OCI-LY7 (cell line): ENCODE measurements at places on chromosomes 5 and 9.

DNA sequence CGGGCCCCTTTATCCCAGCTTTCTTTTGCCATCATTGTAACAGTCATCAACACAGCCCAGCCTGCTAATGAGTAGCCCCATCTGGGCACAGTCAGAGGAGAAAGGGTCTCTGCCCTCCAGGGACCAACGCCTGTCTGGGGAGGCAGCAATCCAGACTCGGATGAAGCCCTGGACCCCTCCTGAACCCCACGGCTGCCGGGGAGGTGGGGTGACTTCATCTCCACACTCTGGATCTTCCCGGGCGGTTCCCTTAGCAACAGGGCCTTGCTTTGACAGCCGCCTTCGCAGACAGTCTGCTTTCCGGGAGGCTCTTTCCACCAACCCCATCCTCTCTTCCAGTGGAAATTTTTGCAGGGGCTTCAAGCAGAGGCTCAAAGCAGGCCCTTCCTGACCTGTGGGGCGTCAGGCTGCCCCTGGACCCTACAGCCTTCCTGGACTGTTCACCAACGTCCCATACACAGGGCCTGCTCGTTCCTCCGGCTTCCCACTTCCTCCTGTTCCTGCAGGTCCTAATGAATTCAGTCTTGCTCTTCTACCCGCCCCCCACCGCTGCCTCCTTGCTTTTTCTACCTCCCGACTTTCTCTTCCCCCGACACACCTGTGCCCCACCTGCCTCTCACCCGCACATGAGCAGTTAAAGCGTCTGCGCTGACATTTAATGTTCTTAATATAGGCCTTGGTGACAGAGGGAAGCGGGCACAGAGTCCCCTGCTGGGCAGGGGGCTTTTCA lies 161.7 kb upstream of the MVB12B start:
- no peak for DNase-seq

- no peak for DNase-seq
Observed at GRCh38 chr5:34008802-34009201, 952 bp upstream of the AMACR start.

GRCh38 chr9:12812710-12813109 lies 37.9 kb downstream of the LURAP1L start:
- no peak for DNase-seq

- DNase-seq: no peak
Observed at GRCh38 chr9:99855467-99856176, 33.9 kb downstream of the NR4A3 start.

DNA sequence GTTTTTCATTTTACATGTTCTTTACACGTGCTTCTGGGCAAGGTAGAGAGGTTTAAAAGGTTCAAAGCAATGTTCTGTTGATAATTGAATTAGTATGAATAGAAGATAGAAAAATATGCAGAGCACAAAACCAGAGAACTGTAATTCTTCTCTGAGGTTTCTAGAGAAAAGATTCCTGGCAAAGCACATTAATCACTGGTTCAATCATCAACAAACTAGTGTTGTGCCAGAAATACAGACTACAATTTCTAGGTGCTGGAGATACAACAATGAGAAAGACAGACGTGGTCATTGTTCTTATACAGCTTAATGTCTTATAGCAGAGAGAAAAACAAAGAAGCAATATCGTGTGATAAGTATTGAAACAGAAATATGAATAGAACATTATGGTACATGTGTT lies 25.5 kb downstream of the MEGF9 start:
- no peak for DNase-seq

DNA sequence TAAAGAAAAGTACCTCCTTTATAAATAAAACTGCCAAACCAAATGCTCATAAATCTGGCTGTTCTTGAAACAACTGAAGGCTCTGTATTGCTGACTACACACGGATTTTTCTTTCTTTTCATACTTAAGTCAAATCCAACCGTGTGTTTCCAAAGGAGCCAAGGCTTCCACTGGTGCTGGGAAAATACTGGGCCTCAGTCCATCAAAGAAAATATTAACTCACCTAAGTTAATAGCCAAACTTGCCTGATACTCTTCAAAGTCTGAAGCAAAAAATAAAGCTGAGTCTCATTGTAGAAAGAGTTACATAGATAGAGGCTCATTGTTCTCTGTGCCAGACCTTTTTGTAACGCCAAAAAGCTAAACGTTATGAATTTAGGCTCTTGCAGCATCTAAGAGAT lies 350.4 kb upstream of the CDH9 start:
- DNase-seq: no peak

GRCh38 chr5:111106320-111106948 lies 14.3 kb downstream of the WDR36 start:
- DNase-seq: no peak

GRCh38 chr9:107685376-107685775 lies 195.8 kb upstream of the KLF4 start:
- no peak for DNase-seq

GRCh38 chr5:81773161-81773560 lies 22.3 kb upstream of the SSBP2 start:
- DNase-seq: no peak

- peak; percentile 64 for DNase-seq
Observed at GRCh38 chr9:82606492-82607382, 456.2 kb downstream of the RASEF start.

GRCh38 chr9:130414081-130414731 lies 30.6 kb upstream of the ASS1 start:
- no peak for DNase-seq

DNA sequence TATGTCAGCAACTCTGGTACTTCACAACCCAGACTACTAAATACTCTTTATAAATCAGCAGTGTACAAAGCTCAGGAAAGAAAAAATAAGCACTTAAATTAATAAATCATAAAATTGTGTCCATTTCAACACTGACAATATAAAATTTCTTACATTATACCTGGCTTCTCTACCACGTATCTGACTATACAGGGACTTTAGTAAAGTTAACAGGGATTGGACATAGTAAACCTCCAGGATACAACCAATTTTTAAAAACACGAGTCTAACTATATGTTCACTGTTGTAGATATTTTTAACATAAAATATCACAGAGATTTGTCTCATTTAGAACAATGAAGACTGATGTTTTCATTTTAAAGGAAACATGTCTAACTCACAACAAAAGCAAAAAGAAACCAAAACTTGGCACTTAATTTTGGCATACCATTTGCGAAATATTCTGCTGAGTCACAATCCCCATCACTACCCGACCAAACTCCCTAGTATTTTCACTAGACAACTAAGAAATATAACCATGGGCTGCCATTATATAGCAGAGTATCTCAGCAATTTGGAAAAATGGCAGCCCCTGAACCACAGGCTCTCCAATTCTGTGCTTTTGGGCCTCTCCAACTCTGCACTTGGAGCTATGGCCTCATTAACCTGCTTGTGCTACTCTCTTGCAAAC lies 14.4 kb downstream of the FAM169A start:
- DNase-seq: no peak

DNA sequence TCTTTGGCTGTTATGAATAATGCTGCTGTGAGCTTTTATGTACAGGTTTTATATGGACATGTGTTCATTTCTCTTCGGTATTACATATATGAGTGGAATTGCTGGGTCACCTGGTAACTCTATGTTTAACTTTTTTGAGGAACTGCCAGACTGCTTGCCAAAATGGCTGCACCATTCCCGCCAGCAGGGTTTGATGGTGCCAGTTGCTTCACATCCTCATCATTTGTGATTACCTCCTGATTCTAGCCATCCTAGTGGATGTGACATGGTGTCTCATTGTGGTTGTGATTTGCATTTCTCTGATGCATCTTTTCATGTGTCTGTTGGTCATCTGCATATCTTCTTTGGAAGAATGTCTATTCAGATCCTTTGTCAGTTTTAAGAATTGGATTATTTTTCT lies 10.7 kb downstream of the NANS start:
- DNase-seq: no peak

GRCh38 chr5:78741019-78741418 lies 92.4 kb upstream of the LHFPL2 start:
- no peak for DNase-seq

DNA sequence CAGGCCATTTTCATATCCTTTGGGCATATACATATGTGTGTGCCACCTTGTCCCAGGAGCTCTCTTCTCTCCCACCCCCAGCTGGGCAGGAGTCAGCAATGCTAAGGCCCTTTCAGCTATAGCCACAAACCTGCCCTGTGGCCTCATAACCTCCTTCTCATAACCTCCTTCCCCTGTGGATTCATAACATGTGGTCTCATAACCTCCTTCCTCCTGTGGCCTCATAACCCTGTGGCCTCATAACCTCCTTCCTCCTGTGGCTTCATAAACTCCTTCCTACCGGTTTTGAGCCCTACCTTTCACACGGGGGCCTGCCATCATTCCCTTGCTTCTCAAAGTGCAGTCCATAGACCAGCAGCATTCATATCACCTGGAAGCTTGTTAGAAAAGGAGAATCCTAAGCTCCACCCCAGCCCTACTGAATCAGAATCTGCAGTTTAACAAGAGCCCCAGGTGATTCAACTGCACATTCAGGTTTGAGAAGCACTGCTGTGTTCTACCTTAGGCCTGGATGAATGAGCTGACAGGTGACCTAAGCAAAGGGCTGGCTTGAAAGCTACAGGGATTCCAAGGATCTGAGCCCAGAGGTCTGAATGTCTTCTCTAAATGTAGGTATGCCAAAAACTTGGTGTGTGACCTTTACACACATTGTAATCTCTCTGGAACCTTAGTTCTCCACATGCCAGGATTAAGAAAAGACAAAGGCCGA lies 41.9 kb upstream of the PLPP6 start:
- DNase-seq: no peak

- DNase-seq: no peak
Observed at GRCh38 chr9:17611917-17612316, 33.1 kb downstream of the SH3GL2 start.

DNA sequence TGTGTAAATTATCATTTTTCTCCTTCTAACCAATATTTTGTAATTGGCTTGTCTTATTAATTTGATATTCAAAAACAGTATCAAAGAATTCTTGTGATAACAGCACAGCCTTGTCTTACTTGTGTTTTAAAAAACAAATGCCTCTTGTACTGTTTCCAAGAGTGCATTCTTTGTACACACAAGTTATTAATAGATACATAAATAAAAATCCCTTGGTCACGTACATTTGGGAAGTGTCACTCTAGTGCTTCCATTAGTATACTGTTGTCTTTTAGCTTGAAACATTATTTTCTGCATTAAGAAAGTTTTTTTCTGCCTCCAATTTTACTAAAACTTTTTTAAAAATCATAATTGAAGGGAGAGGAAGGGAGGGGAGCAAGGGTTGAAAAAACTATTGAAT lies 133.2 kb downstream of the PIP5K1B start:
- no peak for DNase-seq

GRCh38 chr9:16030528-16031185 lies 477.8 kb downstream of the CCDC171 start:
- DNase-seq: no peak

GRCh38 chr5:131513780-131514179 lies 121.2 kb downstream of the RAPGEF6 start:
- no peak for DNase-seq

- DNase-seq: no peak
Observed at GRCh38 chr5:61575581-61575980, 243.5 kb downstream of the ZSWIM6 start.

- DNase-seq: no peak
Observed at GRCh38 chr5:121706686-121707085, 145.0 kb upstream of the FTMT start.

- DNase-seq: no peak
Observed at GRCh38 chr5:61994171-61994570, 311.8 kb upstream of the KIF2A start.

DNA sequence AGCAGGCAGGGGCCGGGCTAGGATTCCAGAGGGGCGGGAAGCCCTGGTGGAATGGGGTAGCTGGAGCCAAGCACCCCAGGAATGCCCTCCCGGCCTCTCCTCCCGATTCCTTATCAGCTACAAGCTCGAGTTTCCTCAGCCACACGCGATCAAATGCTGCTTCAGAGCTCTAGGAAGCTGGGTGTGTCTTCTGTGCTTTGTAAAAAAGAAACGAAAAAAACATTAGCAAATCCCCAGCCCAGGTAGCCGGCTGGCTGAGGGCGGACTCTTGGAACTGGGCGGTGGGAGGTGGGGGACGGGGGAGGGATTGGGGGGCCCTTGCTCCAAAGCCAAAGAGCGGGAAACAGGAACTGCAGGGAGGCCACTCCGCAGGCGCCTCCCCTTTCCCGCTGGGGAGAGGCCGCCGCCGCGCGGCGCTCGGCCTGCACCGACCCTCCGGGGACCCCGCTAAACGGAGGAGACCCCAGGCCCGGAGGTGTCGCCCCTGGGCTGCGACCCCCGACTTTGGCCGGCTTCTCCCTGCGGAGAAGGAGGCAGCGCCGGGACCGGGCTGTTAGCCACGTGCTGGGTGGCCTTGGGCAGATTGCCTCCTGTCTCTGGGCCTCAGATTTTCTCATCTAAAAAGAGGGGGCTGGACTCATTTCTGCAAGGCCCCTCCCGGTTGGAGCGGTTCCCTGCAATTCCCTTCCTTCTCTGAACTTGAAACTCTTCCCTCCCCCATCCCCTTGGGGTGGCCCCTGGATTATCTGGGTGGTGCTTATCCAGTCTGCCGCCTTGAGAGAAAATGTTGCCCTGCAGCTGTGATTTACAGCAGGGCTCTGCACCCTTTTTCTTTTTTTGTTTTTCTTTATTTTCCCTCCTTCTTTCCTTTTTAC lies 40.9 kb upstream of the FABP6 start:
- DNase-seq: no peak

- no peak for DNase-seq
Observed at GRCh38 chr5:135861641-135862040, 27.2 kb downstream of the SLC25A48 start.

GRCh38 chr9:117076571-117077290 lies 338.1 kb downstream of the ASTN2 start:
- no peak for DNase-seq

- DNase-seq: no peak
Observed at GRCh38 chr9:17191082-17191481, 56.2 kb downstream of the CNTLN start.

DNA sequence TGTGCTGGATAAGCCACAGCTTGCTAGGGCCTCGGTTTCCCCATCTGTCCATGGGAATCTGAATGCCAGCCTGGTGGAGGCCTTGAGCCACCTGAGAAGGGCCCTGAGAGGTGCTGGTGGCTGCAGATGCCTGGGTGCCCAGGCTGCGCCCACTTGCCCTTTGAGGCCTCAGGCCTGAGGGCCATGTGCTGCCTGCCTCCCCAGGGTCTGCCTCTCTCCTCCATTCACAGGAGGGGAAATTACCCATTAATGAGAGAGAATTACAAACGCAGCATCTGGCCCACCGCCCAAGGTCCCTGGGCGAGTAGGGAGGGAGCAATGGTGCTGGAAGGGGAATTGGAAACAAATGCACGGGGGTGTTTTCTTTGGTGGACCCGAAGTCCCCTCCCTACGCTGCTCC lies 59.6 kb downstream of the BARX1 start:
- DNase-seq: no peak

DNA sequence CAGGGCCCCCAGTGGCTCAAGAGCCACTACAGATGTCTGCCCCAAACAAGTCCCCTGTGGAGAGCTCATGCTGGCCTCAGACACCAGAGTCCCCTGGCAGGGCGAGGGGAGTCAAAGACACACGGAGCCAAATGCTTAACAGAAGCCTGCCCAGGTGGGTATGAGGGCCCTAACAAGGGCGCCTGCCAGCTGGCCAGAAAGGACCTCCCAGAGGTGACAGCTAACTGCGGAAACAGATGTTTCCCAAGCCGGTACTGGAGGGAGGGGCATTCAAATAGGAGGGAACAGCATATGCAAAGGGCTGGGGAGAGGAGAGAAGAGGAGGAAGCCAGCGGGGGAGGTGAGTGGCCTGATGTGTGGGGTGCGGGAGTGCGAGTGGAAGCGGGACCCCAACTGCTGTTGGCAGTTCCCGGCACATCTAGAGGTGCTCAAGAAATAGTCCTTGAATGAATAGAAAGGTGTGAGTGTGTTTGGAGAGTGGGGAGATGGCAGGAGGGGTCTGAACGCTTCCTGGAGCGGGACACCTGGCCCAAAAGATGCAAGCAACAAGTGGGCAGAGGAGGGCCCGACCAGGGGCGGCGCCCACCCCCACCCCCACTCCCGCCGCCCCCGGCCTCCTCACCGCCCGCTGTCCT lies 824 bp downstream of the MXD3 start:
- DNase-seq: peak; percentile 89
